Thoracic aorta (tissue), 2 donors: ENCODE measurements at places on chromosomes 6 and 20.

GRCh38 chr20:38725931-38726803, 1.9 kb downstream of the SLC32A1 start:
- DNase-seq: no peak

GRCh38 chr6:143700684-143701348, 23.1 kb downstream of the PHACTR2 start:
- DNase-seq: no peak

DNA sequence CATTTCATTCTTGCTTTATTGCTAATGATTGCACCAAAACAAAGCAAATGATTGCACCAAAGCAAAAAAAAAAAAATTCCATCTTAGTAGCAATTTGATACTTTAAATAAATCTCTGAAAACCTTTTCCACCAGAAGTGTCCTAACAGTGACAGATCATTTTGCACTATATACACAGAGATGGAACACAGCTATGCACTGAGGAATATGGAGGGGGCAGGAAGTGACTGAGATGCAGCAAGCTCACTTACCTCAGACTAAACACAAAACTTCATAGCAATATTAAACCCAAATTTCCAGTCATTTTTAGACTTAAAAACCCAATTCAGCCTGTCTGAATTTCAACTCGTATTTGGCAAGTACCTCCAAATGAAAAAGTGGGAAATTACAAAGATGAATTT, 41.2 kb downstream of the HIVEP2 start:
- no peak for DNase-seq

GRCh38 chr6:118784641-118785164, 109.2 kb upstream of the ASF1A start:
- no peak for DNase-seq

GRCh38 chr6:137722749-137723272, 144.2 kb upstream of the TNFAIP3 start:
- DNase-seq: no peak

GRCh38 chr6:131914967-131915751, 36.0 kb downstream of the CCN2 start:
- DNase-seq: peak; percentile 27

DNA sequence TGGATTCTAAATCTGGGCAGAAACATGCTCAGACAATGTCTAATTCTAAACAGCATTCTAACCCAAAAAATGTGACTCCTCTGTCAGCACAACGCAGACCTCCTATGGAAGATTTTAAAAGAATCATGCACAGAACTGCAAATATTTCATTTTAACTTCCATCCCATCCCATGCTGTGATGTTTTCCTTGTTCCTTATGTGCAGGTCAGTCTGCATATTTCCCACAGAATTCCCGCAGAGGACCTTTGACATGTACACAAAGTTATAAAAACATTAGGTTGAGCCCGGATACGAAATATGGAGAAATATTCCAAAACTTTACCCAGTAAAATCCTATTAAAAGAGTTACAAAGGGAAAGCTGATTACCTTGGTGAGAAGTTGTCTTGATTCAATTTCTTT, 467.1 kb upstream of the EPHA7 start:
- DNase-seq: no peak

DNA sequence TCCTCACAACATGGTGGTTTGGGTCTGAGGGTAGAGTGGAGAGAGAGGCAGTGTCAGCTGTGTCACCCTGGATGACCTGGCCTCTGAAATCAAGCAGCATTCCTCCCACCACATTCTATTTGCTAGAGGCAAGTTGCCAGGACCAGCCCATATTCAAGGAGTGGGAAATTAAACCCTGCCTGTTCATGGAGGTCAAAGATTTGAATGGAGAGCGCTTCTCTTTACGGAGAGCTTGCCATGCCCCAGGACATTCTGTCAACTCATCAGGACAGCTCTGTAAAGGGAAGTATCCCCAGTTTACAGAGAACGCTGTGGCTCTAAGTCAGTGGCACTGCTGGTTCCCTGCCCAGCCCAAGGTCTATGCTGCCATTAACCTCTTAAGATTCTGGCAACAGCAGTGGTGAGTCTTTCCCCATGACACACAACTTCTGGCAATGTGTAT, 90.0 kb upstream of the INSM1 start:
- DNase-seq: no peak

DNA sequence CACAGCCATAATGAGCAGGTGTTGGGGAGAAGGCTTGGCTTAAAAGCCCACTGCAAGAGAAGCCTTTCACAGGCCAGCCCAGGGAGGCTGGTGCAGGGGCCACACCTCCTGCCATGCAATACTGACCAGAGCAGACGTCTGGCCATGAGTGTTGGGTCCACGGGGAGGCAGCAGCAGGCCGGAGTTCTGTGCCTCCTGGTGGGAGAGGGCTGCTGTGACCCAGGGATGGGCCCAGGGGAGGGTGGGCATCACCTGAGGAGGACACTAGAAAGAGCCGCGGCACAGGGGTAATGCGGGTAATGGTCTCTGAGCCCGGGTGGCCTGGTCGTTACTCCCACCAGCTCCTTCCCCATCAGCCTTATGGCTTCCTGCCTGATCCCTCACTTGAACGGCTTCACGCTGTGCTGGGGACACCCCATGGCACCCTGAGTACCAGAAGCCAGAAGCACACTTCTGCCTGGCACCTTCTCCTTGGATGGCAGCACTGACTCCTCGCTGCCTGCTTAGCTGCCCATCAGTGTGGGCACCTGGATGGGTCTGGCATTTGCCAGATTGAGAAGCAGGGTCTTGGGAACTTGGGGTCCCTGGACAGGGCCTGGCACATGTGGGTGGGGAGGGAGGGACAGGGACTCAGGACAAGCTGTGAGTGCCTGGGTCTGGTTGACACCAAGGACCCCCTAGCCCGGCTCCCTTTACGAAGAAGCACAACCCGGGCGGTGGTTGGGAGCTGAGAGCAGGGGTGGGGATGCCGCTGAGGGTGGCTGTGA, 108.8 kb downstream of the ASXL1 start:
- no peak for DNase-seq

DNA sequence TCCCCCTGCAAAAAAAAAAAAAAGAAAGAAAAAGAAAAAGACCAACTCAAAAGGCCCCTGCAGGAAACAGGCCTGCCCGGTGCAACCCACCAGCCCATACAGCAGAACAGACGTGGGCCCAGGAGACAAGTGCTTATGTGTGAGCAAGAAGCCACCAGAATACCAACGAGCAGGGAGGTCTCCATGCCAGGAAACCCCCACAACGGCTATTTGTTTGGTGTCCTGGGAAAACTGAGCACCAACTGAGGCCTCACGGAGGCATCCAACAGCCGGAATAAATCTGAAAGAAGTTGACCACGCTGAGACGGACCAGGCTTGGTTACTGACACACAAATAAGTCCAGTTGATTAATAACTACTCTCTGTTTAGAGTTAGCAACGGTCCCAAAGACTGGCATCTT, 29.7 kb downstream of the PTPRT start:
- no peak for DNase-seq

DNA sequence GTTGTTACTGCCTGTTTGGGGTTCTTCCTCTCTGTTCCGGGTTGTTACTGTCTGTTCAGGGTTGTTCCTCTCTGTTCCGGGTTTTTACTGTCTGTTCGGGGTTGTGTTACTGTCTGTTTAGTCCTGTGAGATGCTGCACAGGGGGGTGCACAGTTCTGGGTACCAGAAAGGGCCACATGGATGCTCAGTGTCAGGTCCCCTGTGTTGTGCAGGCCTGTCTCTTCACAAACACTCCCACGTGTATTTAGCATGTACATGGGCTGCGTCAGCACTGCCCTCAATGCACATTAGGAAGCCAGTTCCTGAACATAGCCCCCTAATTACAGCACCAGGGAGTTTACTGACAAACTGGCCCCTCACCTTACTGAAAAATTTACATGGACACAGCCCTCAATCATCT, 118.5 kb downstream of the DLL1 start:
- DNase-seq: no peak

DNA sequence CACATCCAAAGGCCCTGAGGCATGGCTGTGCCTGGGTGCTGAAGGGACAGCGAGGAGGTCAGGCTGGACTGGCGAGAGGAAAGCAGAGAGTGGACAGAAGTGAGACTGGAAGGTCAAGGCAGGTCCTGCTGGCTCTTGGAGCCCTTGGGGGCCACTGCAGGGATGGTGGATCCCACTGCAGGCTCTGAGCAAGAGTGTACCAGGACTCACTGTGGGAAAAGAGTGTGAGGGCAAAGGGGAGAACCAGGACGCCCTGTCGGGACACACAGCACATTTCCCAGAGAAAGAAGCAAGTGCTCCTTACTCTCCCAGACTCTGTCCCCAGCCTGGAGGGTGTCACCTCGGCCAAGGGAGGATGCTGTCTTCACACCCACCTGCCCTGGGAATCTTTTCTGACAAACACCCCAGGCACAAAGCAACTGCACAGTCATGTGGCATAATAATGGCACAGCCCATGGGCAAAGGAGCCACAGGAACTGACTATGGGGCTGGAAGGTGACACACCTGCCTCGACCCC, 172.3 kb upstream of the CST7 start:
- no peak for DNase-seq

GRCh38 chr20:58824843-58825242, 25.9 kb downstream of the GNAS-AS1 start:
- DNase-seq: no peak
